ENCODE measurements at places on chromosomes 3 and 15. TPM values are rescaled to one million over a fixed set of nuclear protein-coding genes. Genes with fewer than 3 reads are reported as not detected.
A peak's percentile ranks its signal among the peaks of the same experiment; 100 is the strongest.

Gene GOLGA8T
- not detected for total RNA-seq

- DNase-seq, result no peak
Observed at GRCh38 chr3:189800436-189800835, 169.2 kb downstream of the TP63 start.

Gene HEG1
- 137 TPM for total RNA-seq

GRCh38 chr3:94331831-94332230 is 269.0 kb downstream of the NSUN3 start:
- DNase-seq, result no peak

DNA sequence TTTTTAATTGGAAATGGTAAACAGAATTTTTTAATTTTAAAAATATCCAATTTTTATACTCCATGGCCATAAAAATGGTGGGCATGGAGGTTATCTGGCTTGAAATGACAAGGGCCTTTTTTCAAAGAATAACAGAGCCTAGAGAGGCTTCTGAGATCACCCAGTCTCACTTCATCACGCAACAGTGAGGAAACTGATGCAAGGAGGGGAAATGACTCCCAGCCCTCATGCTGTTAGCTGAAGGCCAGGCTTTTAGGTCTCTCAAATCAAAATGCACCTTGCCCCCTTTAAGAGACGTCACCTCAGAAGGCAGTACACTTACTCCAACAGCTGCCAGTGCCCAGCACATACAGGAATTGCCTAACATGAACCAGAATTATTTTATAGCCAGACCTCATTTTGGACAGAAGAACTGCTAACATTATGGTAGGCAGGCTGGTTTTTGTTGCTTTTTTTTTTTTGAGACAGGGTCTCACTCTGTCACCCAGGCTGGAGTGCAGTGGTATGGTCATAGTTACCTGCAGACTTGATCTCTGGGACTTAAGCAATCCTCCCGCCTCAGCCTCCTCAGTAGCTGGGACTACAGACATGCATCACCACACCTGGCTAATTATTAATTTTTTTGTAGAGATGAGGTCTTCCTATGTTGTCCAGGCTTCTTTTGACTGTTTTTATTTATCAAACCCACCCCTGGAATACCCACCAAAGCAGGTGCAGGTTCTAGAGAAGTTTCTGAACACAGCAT is 9.1 kb downstream of the RAB43 start:
- DNase-seq, result peak; percentile 44

DNA sequence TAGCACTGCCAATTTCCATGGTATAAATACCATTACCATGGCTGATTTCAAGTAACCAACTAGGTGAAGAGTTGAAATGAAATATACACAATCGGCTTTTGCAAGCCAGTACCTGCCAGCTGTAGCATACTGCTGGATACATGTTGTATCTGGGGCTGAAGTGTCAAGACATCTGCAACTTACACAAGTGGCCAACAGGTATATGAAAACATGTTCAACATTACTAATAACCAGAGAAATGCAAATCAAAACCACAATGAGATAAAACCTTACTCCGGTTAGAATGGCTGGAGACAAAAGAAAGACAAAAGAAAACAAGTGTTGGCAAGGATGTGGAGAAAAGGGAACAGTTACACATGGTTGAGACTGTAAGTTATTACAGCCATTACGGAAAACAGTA is 11.6 kb downstream of the ATOSA start:
- DNase-seq, result no peak

DNA sequence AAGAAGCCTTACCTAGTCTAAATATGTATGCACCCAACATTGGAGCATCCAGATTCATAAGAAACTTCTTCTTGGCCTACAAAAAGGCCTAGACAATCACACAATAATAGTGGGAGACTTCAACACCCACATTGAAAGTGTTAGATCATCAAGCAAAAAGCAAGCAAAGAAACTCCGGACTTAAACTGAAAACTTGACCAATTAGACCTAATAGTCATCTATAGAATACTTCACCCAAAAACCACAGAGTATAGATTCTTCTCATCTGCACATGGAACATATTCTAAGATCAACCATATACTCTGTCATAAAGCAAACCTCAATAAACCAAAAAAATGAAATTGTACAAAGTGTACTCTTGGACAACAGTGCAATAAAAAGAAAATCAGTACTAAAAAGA is 22.3 kb upstream of the OR5K4 start:
- no peak for DNase-seq

DNA sequence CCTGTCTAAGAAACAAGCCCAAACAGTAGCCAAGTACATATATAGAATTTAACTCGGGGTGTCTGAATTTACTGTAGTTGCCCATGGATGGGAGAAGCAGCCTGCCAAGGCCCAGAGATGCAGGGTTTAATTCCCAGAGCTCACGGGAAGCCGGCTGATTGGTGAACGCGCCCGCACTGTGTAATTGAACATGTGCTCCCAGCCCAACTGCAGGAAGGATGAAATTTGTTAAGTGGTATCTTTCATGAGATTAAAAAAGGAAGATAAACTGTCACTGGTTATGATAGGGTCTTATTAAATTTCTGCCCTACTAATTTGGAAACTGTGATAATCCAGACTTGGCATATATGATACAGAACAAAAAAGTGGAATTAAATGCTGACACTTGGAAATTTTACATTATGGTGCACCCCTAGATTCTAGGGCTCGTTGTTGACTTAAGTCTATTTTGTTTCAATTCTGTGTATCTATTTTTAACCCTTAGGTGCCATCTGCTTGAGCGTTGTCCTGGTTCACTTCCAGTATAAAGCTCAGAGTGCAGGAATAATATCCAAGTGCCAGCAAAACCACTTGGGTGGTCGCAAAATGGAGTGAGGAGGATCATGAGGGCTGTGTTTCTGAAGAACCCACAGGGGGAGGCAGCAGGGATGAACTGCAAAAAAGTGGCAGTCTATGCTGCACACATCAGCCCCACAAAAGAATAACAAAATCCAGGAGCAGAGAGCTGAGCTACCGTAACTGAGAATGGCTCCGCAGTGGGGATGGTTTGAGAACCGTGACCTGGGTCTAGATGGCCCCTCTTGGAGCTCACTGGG is 13.8 kb upstream of the TMC3 start:
- no peak for DNase-seq

Gene NR2E3
- not detected for total RNA-seq
